ENCODE measurements at places on chromosomes 5 and 9.

GRCh38 chr9:27227192-27227591 is 69.8 kb downstream of the EQTN start:
- no peak for DNase-seq

DNA sequence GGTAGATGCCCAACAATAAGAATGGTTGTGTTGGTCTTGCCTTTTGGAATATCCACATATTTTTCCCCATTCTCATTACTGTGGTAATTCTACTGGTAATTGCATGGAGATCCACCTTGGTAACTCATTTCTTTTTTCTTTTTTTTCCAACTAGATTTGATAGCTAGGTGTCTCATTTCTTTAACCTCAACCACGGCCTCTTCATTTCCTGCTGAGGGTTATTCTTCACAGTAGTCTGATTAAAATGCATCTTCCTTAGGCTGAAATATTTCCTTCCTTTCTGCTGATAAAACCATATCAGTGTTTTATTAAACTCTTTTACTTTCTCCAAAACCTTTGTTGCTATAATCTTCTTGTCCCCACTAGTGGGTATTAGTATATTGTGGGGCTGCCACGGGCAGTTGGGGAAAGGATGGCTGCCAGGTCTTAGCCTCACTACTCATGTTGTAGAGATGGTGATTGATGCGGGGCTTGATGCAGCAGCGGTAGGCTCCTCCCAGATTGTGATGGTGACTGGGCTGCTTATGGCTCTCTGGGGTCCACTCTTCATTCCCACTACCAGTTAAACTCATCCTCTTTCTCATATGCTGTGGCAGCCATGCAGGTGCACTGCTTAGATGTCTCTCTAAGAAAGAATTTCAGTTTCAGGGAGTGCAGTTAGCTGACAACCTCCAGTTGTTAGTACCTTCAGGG is 35.9 kb downstream of the KIF2A start:
- DNase-seq = no peak

- DNase-seq = no peak
Observed at GRCh38 chr9:3473405-3473804, 52.4 kb downstream of the RFX3 start.

- DNase-seq = no peak
Observed at GRCh38 chr9:136584401-136584932, 38.6 kb upstream of the NOTCH1 start.

DNA sequence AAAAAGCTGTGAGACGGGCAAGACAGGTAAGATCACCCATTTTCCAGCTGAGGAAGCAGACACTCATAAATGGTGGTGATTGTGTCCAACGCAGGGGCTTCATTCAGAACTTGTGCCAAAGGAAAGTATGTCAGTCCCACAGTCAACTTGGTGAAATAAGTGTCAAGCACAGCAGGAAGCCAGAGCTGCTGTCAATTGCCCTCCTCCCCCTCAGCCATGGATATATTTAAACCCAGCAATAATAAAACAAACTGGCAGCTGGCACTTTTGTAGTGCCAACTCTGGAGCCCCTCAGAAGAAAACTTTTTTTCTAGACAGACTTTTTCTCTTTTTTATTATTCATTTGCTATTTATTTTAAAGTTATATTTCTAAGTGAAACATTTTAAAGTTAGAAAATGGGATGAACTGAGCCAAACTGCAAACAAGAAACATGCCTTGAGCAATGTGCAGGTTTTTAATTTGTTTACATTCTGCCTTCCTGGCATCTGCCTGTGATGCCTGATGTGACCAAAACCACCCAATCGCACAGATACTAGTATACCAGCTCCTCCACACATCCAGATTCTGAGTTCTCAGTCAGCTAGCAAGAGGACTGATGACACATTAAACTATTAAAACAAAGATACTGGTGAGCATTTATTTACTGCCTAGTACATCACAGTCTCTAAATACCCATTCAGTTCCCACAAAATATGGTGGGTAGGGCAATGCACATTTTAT is 17.0 kb downstream of the DMAC1 start:
- DNase-seq = no peak

DNA sequence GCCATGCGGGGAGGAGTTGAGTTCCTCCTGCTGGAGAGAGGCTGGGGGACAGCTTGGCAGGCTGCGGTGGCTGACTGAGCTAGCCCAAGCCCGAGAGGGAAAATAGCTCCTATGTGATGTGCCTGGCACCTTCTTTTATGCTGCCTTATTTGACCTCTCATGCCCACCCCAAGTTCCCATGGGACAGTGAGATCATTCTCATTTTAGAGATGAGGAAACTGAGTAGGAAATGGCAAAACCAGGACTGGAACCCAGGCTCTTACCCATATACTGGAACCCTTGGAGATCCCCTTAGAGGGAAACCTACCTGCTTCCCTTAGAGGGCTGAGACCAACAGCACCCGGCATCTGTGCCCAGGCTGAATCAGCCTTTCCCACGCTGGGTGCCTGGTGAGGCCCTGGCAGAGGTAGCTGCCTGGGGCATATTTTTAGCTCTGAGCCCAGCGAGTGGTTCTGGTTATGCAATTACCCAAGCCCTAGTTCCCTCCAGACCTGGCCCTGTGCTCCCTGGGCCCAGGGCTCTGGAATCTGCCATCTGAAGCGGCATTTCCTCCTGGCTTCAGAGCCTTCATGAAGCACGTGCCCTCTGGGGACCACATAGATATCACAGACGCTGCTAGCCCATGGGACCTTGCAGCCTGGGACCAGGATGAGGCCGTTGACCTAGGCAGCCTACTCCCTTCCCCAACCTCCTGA is 23.6 kb downstream of the COL27A1 start:
- no peak for DNase-seq

- DNase-seq = no peak
Observed at GRCh38 chr9:112180387-112180881, 5.3 kb upstream of the SUSD1 start.

DNA sequence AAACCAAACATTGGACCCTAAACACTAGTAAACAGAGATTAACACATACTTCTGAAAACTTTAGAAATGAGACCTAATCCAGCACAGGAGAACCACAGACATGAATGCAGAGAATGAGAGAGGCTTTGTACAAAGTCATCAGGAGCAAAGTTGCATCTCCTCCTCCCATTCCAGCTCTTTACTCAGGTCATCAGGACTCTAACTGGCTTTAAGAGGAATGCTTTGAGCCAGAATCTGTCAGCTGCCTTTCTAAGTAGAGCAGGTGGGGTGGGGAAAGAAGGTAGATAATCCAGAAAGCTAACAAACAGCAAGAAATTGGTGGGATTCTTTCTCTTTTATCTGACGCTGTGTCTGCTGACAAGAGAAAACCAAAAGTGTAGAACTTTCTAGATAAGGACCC is 582.7 kb upstream of the DMAC1 start:
- DNase-seq = no peak

DNA sequence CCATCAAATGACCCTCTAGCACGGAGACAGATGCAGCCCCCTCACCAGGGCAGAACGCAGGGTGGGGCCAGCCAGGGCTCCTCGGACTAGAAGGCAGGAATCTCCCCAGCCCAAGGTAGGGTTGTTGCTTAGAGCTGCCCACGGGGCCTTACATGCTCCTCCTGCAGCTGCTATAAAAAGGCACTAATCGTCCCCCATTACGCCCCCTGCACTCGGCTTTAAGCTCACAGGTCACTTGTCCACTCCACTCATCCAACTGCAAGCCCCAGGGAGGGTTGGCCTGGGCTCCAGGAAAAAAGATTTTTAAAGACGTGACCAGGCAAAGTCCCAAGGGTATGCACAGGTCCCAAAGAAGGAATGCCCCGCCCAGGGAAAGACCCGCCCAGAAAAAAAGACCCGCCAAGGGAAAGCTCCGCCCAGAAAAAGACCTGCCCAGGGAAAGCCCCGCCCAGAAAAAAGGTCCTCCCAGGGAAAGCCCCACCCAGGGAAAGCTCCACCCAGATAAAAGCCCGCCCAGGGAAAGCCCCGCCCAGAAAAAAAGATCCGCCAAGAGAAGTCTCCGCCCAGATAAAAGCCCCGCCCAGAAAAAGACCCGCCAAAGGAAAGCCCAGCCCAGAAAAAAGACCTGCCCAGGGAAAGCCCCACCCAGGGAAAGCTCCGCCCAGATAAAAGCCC is 11.1 kb downstream of the GRIN1 start:
- DNase-seq = no peak

DNA sequence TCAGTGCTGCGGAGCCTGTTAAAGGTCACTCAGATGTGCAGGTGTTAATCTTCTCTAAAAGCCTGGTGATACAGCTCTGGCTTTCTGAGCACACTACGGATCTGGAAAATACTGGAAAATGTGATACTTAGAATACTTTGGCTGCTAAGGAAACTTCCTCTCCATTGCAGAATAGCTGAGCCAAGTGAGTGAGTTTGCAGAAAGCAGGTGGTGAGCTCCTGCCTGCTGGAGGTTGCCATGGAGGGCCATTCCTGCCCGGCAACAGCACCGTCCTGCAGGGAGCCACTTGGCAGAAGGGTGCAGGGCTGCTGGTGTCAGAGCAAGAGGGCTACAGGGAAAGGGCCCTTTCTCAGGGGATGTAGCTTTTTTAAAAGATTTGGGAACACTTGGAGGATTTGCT is 40.7 kb downstream of the SECISBP2 start:
- no peak for DNase-seq

DNA sequence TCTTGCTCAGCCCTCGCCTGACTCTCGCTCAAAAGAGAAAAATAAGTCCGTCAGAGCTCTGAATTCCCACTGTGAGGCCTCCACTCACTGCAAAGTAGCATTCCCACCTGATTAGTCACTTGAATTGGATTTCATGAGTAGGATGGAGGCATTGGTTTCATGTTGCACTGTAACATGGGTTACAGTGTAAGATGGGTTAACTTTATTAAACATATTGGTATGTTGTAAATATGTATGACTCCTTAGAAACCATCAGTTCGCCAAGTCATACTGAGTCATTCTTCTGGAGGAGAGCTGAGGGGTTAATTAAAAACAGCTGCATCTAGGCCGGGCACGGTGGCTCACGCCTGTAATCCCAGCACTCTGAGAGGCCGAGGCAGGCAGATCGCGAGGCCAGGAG is 93.8 kb upstream of the BNC2 start:
- no peak for DNase-seq

- DNase-seq = no peak
Observed at GRCh38 chr9:121841771-121842611, 190.6 kb downstream of the DAB2IP start.

- no peak for DNase-seq
Observed at GRCh38 chr9:68577774-68578591, 37.3 kb upstream of the TMEM252 start.

DNA sequence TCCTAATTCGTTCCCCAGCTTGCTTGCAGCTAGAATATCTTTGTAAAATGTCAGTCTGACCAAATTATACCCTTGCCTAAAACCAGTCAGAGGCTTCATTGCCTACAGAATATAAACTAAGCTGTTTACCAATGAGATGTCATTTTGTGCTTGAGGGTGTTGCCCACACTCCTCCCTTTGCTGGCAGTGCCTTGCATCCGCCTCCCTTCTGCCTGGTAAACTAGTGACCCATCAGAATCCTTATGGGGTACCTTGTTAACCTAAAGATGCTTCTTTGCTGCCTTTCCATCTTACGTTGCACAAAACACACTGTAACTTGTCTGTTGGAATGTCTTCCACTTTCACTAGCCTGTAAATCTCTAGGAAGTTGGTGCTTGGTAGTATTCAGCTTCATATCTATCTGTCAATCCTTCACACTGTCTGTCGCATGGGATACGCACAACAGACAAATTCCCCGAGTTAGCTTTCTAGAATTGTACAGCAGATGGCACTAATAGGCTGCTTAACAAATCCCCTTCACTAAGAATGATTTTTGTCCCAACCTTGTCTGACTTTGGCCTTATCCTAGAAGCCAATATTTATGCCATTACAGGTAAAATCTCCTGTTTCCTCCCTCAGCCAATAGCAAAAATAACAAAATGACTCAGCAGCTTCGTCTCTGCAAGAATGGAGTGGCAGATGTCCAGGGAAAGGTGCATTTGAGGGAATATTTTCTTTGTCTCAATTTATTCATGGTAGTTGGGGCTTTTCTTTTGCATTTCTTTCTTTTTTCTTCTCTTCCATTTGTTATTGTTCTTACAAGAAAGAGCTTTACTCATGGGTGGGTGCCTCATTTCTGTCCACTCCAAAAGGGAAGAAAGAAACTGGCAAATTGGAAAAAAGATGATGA is 3.0 kb downstream of the NUDT2 start:
- no peak for DNase-seq

DNA sequence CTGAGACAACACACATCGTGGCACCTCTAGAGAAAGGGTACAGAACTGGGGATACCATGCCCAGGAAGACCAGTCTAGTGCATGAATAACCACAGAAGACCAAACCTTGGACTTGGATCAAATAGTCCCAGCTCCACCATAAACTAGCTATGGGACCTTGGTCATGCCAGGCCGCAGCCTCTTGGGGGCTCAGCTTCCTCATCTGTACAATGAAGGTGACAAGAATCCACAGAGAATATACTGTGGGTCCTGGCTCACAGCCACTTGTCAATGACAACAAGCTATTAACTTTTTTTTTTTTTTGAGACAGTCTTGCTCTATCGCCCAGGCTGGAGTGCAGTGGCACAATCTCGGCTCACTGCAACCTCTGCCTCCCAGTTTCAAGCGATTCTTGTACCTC is 3.9 kb downstream of the KYAT1 start:
- no peak for DNase-seq

- DNase-seq = no peak
Observed at GRCh38 chr5:83312663-83313062, 158.9 kb upstream of the VCAN start.

GRCh38 chr9:97943308-97943855 is 5.4 kb upstream of the HEMGN start:
- DNase-seq = no peak

- DNase-seq = no peak
Observed at GRCh38 chr5:169649486-169649885, 12.4 kb downstream of the DOCK2 start.

GRCh38 chr9:27361492-27361891 is 64.5 kb upstream of the EQTN start:
- DNase-seq = no peak

DNA sequence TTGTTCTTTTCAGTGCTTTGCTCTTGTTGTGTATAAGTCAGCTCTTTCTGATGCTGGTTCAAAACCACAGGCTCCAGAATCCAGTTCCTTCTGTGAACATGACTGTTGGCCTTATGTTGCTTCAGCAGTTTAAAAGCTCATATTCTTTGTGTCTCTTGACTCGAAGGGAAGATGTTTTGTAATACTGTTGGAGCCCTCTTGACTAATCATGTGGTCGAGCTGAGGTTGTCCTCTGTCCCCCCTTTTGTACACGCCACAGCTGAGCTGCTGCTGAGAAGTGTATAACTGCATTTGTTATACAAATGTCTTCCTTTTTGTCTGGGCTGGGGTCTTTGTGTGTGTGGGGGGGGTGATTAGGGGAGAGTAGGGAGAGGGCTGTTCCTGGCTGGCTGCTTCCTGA is 35.8 kb downstream of the SLC36A1 start:
- no peak for DNase-seq

DNA sequence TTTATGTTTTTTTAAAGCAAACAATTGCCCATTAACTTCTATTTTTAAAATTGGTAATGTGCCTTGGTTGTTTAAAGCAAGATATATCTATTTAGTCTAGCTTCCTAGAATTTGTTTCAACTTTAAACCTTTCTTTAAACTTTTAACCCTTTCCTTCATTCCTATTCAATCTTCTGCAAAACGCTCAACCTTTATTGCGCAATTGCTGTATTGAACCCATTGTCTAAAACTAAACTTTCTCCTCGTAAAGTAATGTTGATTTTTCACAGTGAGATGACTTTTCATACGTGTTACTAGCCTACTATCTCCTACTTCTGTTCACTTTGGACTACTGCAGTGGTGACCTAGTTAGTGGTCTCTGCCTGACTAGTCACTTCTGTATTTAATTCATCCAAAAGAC is 63.3 kb downstream of the SMC5 start:
- no peak for DNase-seq

- no peak for DNase-seq
Observed at GRCh38 chr9:35798658-35799374, 7.4 kb downstream of the NPR2 start.

- DNase-seq = no peak
Observed at GRCh38 chr9:93318480-93318879, 133.0 kb upstream of the FAM120A start.

Measured in omental fat pad (tissue), 4 donors.